ENCODE measurements at places on chromosomes 16 and 17.

DNA sequence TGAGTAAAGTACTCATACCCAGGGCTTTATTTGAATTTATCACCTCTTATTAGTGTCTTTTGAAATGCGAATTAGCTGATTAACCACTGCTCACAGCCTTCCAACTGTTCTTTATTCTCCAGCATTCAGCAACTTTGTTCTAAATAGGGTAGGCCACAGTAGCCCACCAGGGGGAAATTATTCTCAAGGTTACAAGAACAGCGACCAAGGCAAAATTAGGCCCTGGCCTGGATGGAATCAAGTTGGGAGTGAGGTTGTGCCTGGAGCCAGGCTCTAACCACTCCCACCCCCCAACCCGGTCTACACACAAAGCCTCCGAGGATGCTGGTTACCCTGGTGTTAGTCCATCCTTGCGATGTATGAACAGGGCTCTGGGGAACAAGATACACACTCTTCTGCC is 245.5 kb downstream of the STX8 start:
- no peak for DNase-seq

- no peak for DNase-seq
These were observed 116.3 kb downstream of the RMI2 start for GRCh38 chr16:11461595-11461990.

- peak; percentile 90 for DNase-seq
These were observed 11.0 kb downstream of the CHMP6 start for GRCh38 chr17:81002409-81003361.

DNA sequence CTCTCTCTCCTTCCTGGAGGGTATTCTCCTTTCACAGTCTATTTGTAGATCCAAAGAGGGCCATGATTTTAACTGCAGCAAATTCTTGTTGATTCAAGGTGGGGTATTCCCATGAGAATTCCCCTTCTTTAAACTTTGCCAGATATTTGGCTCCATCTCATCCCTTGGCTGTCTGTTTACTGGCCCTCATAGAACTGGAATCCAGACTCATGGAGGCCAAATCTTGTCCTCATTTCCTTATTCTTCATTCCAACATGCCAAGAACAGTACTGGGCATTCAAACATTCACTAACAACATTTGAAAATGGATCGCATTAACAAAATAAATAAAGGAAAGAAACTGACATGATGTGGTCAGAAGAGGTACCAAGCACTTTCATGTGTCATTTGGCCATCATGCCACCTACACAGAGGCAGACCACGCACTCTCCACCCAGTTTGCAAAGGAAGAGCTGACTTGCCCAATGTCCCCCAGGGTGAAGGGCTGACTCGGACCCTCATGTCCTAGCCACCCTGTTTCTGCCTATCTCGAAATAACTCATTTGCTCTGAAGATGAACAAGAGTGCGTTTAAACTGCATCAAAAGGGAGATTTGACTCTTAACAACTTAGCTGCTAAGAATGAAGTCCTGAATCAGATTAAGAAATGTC is 23.1 kb upstream of the SLC35B1 start:
- no peak for DNase-seq

- peak; percentile 48 for DNase-seq
These were observed 199.0 kb downstream of the MSI2 start for GRCh38 chr17:57455063-57455914.

DNA sequence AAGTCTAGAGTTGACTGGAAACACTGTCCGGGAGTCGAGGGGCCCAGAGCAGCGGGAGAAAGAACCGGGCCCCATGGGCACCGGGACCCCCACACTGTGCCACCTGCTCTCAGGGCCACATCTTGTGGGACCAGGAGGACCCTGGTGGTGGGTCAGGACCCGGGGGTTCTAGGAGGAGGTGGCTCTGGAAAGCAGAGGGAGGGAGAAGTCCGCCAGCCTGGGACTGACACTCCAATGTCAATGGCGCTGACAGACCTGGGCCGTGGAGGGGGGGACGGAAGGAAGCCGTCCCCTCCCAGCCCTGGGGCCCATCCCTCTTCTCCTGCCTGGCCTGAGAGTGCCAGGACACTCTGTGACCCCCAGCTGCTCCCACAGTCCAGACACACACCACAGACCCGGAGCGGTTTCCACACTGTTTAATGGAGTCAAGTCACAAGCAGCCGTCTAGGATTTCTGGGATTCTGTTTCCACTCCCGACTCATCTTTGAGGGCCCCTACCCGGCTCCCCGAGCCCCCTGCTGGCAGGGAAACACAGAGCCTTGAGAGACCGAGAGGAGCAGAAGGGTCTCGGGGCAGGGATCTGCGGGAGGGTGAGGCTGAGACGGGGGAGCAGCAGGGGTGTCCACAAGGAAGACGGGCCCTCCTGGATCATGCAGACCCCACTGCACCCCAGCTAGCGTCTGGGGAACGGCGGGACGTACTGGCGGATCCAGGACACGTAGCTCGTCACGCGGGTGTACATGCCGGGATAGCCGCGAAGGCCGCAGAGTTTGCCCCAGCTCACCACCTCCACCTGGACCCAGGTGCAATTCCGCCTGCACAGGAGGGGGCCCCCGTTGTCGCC is 23.5 kb upstream of the UBE2I start:
- no peak for DNase-seq

DNA sequence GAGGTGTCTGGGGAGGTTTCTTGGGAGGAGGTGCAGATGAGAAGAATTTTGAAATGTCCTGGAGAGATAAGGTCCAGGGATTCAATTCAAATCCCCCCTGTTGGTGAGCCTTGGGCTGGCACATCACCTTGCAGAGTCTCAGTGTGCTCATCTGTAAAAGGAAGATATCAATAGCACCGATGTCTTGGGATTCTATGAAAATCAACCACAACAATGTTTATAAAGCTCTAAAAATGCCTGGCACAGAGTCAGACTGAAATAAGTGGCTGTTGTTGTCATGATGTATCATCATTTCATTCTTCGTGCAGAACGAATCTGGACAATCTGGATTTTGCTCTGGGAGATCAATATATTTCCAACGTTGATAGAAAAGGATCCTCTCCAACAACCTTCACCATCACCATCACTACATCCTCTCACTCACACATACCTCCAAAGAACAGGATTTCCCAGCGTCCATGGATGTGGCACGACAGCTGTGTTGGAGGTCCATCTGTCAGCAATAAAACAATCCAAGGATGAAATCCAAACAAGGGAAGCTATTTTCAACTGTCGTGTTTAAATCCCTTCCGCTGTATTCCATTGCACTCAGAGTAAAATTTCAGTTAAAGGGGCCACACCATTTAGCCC is 393.7 kb upstream of the DYNLRB2 start:
- no peak for DNase-seq

DNA sequence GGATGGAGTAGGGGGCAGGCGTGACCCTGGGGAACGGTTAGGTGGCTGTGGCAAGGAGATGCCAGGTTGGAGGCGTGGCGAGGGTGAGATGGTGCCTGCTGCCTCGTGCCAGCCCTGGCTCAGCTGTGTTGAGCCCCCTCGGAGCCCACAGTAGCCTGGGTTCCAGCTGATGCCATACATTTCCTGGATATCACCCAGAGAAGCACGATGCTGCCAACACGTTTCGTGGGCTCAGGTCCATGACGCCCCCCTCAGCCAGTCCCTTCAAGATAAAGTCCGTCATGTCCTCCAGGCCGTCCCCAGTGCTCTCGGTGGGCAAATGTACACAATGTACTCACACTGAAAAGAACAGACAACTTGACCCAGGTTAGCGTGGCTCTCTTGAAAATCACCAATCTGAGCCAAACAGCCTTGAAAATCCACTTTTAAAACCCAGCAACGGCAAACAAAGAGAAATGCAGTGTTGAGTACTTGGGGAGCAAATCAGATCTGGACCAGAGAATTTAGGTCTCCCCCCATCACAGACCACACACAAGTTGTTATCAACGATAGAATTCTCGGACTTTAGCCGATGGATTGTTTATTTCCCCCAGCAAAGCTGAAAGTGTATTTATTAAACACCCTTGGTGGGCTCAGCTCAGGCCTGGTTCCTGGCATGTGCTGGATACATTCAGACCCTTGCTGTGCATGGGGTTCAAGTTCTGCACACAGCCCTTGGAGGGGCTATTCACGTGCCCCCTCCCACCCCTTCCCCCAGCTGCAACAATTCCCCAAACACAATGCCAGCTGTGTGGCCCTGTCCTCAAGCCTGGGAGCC is 102.8 kb upstream of the PLCG2 start:
- no peak for DNase-seq

- no peak for DNase-seq
These were observed 25.9 kb downstream of the HOXB1 start for GRCh38 chr17:48504953-48505352.

- no peak for DNase-seq
These were observed 6.5 kb downstream of the KSR1 start for GRCh38 chr17:27462714-27463113.

DNA sequence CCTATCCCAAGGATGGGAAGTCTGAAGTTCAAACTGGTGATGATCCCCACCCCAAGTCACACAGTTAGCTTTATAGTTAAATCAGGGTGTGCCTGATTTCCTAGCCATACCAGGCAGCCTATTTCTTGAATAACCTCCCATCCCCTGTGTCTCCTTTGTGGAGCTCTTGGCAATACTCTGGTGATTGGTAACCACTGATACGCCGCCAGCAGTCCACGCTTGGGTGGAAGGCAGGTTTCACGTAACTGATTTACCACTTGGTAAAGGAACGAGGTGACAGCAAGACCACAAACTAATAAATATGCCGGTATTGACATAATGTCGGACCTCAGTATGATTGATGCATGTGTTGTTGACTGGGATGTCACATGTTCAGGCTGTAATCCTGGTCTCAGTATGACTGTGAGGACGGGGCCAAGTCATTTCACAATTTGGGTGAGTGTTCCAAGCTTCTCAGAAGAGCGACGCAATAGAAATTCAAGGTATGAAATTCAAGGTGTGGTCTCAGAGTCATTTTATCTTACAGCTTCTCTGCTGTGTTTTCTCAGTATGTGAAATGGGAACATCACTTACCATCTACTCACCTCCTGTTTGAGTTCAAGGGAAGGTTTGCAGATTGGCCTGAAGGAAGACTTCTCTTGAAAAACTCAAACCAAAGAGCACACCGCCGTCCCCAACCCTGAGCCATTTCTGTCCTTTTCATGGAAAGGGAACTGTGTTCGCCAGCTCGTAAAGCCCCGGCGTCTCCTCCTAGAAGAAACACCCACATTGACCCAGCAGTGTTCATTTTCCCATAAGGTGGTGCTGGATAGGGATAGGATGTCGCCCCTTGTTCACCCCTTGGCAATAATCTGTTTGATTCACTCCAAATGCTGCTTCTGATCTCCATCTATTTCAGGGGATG is 678.9 kb downstream of the WWOX start:
- DNase-seq = no peak

GRCh38 chr17:14813649-14814370 is 451.3 kb downstream of the PMP22 start:
- DNase-seq = no peak

GRCh38 chr17:74767111-74767516 is 9.0 kb downstream of the NAT9 start:
- no peak for DNase-seq

- DNase-seq = no peak
These were observed 85.2 kb upstream of the NKD1 start for GRCh38 chr16:50462793-50463507.

DNA sequence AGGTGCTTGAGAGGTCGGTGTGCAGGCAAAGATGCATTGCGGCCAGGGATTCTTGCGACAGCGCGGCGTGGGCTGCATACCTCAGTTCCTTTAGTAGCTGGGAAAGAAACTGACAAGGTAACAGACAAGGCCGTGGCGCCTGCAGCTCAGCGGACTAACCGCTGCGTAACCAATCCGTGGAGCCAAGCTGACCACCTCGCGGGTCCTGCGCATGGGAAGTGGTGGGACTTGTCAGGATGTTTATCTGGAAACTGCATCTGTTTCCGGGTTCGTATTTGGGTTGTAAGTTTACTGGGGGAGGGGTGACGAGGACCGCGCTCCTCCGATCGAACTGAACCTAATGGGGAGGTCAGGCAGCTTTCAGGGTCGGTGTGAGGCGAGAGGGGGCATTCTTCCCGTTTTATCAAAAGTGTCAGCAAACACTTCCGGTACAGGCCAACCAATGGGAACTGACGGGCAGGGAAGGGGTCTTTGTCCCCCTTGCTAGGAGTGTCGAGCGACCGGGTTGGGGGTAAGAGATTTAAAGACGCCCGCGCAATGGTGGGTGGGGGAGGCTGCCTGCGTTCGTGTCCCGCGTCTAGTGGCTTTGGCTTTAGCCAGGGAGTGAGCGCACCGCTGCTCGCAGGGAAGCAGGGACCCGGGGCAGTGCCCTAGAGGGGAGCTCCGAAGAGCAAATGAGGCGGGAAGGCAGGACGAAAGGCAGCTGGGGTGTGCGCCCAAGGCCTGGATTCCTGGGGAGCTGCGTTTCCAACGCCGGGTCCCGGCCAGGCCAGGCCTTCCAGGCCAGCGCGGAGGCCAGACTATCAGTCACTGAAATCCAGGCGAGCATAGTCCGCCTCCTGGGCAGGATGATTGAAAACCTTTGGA is 7.0 kb downstream of the IRX6 start:
- no peak for DNase-seq

DNA sequence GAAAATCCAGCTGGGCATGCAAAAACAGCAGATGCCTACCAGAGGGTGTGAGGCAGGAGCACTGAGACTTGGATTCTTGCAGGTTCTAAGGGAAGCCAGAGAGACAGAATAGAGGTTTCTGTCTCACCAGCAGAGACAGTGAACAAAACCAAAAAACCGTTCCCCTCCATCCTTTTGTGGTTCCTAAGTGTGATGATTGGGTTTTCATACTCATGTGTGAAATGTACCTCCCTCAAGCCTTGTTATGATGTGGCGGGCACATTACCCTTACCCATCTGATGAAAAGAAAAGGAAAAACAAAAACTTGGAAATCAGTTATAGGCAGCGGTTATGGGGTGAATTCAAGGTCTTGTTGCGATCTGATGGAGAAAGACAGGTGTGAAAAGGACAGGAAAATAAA is 172.6 kb upstream of the CDH13 start:
- no peak for DNase-seq

GRCh38 chr17:44113868-44114840 is 9.3 kb downstream of the HDAC5 start:
- DNase-seq = no peak

DNA sequence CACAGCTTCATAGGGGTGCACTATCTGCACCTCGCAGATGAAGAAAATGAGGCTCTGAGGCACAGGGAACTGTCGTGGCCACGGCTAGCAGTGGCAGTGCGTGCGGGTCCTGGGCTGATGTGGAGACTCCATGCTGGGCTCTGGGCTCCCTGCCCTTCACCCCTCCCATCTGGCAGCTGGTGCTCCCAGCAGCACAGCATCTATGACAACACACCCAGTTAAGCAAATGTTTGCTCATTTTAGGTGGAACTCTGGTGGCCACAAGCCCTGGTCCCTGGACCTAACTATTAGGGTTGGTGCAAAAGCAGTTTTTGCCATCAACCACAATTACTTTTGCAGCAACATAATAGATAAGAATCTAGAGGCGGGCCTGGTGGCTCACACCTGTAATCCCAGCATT is 30.9 kb downstream of the IFT140 start:
- DNase-seq = no peak

GRCh38 chr17:69250641-69251040 is 22.0 kb upstream of the ABCA10 start:
- DNase-seq = no peak
